Activated naive CD4-positive, alpha-beta T cell (primary cell): ENCODE measurements at places on chromosomes 6 and 20.

GRCh38 chr6:50846852-50847155 is 28.1 kb downstream of the TFAP2B start:
- DNase-seq, result no peak

- no peak for DNase-seq
Observed at GRCh38 chr6:143695969-143696663, 18.4 kb downstream of the PHACTR2 start.

DNA sequence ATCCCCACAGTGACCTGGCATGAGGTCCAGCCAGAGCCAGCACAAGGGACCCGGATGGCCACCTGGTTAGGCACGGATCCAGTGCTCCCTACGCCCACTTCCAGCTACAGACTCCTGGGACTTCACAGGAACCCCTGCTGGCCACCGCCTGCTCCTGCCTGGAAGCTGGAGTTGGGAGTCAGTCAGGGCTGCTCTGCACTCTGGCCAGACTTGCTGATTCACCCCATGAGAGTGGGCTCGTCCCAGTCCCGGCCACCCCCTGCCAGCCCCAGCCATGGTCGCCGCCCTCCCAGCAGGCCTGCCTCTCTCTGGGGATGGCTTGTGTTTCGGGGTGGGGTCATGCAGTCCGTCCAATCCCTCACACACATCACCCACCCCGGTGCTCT is 125.8 kb downstream of the DLL1 start:
- DNase-seq, result no peak

DNA sequence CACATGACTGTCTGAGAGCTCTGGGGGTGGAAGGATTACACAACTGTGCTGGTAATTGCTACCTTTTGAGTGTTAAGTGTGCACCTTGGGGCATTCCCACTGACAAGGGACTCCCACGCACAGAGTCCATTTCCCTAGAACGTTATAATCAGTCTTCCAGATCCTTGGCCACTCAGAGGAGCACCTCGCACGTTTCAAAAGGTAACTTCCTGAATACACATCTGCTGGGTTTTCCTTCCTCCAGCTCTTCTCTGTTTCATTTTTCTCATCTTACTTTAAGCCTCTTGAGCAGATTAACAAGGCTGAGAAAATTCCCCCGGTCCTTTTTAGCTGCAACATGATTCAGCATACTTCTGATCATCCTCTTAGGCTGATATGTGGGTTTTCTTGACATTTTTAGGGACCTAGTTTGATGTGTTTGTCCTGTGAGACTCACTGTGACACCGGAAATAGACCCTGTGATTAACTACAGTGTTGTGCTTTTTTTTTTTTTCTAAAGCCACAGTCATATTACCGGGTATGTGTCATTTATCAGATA is 98.4 kb upstream of the DUSP22 start:
- no peak for DNase-seq

DNA sequence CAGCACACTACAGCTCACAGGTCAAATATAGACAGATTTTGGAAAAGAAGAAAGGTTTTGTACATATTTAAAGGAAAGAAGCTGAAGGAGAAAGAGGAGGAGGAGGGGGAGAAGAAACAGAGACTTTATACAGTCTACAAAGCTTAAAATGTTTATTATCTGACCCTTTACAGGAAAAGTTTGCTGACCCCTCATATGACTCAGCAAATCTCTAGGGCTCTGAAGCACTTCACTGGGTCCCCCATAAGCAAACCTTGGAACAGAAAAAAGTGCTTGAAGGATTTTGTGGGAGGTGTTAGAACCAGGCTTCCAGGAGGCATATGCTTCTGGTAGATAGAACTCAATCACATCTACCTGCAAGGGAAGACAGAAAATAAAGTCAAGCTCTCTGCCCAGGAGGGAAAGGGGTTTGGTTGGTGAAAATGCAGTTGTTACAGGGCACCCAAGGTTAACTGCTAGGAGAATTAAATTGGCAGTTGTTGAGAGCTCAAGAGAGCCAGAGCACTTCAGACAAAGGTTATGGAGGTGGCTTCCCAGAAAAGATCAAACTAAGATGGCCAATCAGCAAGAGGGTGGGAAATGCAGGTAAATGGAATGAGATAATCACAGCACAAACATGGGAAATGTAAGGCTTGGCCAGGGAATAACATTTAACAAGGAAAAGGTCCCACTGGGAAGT is 207.4 kb upstream of the SGK1 start:
- DNase-seq, result no peak

- no peak for DNase-seq
Observed at GRCh38 chr20:48387675-48388074, 440.1 kb downstream of the PREX1 start.

- DNase-seq, result no peak
Observed at GRCh38 chr20:47535088-47535487, 33.4 kb downstream of the NCOA3 start.

DNA sequence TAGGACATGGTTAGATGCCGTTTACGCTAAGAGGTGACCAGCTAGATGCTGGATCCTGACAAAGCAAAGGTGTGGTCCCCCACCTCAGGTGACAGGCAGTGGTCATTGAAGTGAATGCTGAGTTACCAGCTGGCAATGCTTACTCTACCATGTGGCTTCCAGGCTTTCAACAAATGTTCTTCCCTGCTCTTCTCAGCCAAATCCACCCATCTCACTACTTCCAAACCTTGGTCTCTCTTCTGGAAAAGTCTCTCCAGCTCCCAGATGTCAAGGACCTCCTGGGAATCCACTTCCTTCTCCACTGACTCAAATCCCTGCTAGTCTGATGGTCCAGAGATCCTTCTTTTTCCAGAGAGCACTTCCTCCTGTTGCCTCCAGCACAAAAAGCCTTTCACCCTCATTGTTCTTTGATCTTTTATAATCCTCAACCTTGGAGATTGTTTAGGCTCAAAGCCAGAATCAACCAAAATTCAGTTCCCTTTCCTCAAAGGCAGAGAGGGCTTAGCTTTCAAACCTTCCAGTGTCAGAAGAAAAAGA is 228.0 kb downstream of the ZNF217 start:
- no peak for DNase-seq

GRCh38 chr20:17442588-17442987 is 88.6 kb downstream of the BFSP1 start:
- DNase-seq, result no peak

DNA sequence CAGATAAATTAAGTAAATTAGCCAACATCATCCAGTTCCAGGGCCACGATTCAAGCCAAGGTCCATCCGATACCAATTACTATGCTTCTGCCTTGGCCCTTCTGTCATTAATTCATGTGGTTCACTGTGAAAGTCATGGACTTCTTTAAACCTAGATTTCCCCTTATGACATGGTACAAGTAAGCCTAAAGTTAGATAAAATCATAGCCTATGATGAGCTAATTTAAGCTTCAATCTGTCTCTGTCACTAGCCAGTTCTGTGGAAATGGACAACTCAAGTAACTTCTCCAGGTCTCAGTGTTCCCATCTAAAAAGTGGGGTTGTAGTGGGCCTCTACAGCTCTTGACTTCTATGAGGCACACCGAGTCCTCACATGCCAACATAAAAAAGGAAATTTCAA is 225.5 kb upstream of the MARCKS start:
- DNase-seq, result no peak

- no peak for DNase-seq
Observed at GRCh38 chr20:7702141-7702540, 238.1 kb downstream of the HAO1 start.
